ENCODE measurements at places on chromosomes 11 and 22.

- DNase-seq = no peak
Measured at GRCh38 chr11:57144531-57145320, 37.0 kb upstream of the LRRC55 start.

DNA sequence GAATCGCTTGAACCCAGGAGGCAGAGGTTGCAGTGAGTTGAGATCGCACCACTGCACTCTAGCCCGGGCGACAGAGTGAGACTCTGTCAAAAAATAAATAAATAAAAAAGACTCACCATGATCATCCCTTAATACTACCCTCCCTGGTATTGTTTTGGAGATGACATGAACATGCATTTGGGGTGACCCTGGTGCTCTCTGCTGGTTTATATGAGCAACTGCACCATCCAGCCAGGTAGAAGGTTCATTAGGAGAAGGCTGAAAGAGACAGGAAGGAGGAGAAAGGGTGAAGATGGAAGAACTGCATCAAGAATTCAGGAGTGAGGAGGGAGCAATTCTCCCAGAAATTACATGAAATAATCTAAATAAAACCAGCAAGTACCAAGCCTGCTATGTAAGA is 37.8 kb downstream of the SLC5A1 start:
- DNase-seq = no peak

DNA sequence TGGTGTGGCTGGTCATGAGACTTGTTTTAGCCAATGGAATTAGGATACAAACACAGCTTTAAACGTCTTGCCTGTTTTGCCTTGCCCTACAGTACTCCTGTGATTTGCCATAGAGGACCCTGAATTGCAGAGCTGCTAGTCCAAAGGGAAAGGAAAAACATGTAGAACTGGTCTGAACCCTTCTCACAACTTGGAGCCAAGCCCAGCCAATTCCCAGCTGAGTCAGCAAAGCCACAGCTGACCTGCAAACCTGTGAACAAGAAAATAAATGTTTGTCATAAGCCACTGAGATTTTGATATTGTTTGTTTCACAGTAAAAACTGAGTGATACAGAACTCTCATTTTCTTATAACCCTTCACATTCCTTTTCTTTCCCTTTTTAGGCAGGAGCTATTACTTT is 360.5 kb upstream of the API5 start:
- DNase-seq = no peak

DNA sequence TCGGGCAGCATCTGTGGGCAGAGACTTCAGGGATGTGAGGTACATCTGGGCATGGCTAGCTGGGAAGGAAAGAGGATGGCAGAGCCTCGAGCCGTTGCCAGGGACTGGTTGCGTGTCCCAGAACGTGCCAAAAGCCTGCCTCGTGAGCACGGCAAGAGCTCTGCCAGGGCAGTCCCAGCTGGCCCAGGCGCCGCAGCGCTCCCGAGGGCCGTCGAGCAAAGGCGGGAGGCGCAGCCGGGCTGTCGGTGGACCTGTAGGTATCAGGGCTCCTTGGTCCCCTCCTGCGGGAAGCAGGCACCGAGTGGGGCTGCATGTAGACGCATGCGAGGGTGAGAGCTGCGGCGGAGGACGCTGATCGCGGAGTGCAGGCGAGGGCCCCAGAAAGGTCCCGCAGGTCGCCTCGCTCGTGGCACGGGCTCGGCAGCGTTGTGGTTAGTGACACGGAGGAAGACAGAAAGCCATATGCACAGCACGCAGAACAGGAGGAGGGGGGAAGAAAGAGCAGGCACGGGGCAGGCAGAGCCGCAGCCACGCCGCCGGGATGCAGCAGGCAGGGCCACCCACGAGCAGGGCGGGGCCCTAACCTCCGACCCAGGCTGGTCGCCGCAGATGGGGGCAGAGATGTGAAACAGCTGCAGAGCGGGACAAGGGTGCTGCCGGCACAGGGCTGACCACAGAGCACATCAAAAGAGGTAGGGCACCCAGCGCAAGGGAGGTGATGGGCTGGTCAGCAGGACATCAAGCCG is 18.0 kb downstream of the LSP1 start:
- DNase-seq = peak; percentile 71

DNA sequence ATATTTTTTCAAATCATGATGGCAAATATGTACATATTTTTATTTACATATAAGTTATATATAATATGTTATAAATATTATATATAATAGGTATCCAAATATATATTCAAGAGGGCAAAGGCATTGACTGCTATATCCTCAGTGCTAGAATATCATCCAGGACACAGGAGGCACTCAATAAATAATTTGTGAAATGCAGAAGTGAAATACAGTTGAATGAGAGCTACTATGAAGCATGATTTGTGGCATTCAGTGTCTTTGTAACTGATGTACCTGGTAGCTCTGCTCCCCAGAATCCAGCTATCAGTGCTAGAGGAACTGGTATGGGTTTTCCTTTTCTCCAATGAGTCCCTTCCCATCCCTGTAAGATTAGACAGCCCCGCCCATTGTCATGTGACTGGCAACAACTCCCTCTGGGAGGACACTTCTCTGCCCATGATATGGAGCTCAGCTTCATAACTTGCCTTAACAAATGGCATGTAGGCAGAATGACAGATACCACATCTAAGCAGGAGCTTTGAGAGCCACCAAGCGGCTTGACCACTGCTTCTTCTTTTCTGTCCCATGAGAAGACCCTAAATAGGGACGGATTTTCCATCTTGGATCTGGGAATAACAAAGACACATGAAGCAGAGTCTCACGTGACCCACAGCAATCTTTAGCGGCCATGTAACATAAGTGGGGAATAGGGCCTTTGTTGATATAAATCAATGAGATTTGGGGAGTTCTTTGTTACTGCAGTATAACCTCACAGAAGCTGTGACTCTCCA is 10.2 kb upstream of the CD82 start:
- DNase-seq = no peak
